Stimulated activated CD4-positive, alpha-beta T cell treated with anti-CD3 and anti-CD28 coated beads, Interleukin-4, amount 100 ng/mL, for 4 hours (primary cell): ENCODE measurements at places on chromosomes 11 and 22.

DNA sequence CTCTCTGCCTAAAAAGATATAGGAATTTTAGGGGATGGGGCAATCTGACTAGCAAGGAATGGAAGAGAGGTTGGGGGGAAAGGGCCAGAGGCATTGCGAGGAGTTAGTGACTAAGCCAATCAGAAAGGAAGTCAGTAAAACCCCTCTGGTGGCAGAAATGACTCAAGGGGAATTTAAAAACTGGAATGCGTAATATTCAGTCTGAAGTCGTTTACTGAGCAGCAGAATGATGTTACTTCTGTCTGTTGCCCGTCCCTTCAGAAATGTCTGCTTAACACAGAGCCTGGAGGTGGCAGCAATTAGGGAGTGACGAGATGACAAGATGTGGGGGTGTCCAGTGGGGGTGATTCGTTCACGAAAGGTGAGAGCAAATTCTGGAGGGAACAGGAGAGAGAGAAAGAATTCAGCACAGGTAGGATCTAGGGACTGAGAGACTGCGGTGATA lies 107.7 kb upstream of the CLMP start:
- DNase-seq = peak; percentile 43

DNA sequence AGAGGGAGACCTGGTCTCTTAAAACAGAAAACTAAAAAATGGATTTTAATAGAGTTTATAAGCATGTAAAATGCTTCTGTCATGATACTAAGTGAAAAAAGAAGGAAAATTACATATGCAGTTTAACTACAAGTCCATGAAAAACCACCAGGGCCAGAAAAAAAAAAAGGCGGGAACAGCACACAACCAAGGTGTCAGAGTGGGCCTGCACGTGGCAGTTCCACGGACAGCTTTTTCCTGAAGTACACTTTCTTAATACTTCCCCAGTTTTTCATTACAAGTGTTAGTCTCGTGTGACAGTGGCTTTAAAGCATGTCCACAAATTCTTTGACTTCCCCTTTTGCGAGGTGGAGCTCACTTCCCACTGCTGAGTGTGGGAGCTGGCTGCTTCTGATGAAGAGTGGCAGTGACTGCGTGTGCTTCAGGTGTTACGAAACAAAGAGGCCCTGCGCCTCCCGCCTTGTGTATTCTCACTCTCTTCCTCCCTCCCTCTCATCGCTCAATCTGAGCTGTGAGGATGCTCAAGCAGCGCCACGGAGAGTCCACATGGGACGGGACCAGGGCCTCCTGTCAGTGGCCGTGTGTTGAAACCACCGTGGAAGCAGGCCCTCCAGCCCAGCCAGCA lies 16.4 kb downstream of the PPM1F start:
- no peak for DNase-seq

- DNase-seq = no peak
Measured at GRCh38 chr11:6992457-6993417, 27.4 kb downstream of the ZNF214 start.

- no peak for DNase-seq
Measured at GRCh38 chr11:44004452-44005062, 43.2 kb upstream of the ACCSL start.

- DNase-seq = no peak
Measured at GRCh38 chr22:32076761-32077084, 33.7 kb downstream of the SLC5A1 start.
